ENCODE measurements at places on chromosomes 13 and 19. TPM values are rescaled to one million over a fixed set of nuclear protein-coding genes. Genes with fewer than 3 reads are reported as not detected.

DNA sequence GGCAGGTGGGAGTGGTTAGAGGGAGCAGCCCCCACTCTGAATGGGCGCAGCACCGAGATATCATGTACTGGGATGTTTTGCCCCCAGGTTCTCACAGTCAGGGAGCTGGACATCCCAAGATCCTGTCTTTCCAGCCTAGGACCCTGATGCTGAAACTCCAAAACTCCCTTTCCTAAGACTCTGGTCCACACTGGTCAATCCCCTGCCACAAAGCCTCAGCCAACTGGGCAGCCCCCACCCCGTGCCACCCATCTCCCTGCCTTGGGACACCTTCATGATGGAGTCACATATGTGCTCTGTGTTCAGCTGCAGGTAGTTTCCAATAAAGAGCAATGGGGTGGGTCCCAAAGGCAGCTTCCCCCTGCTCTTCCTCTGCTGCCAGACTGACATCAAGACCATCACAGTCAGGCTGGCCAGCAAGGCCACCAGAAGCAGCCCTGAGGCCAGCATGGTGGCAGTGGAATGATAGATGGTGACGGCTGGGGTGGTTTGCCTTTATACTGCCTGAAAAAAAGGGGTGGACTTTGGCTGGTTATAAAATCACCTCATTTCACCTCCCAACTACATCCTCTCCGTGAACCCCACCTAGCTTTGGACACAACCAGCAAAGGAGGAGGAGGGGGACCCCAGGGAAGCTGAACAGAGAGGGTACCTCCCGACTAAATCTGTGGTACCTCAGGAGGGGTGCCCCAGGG, 36.3 kb downstream of the CYP2B6 start:
- H3K27ac ChIP-seq: no peak overlapping the region
- no peak for DNase-seq
- no peaks in the 10 kb centered on the region for H3K36me3 ChIP-seq
- peaks cover 59% of the 10 kb centered on the region for H3K27me3 ChIP-seq
- no peak overlapping the region for H3K4me3 ChIP-seq

- H3K4me3 ChIP-seq: no peak overlapping the region
- H3K4me1 ChIP-seq: peaks cover 11% of the 10 kb centered on the region
- no peaks in the 10 kb centered on the region for H3K36me3 ChIP-seq
- H3K27ac ChIP-seq: peak overlapping the region; percentile 37
These were observed 395.9 kb downstream of the KCNRG start for GRCh38 chr13:50410921-50411746.

GRCh38 chr13:75713852-75714251, 77.7 kb downstream of the LMO7 start:
- H3K4me3 ChIP-seq: no peak overlapping the region
- H3K4me1 ChIP-seq: peaks cover 6% of the 10 kb centered on the region
- no peak for DNase-seq
- H3K27ac ChIP-seq: no peak overlapping the region
- no peaks in the 10 kb centered on the region for H3K27me3 ChIP-seq

The ZFP82 gene
- total RNA-seq: 5.0 TPM

The BLVRB gene
- total RNA-seq: 91.3 TPM

All from left ventricle myocardium inferior (tissue), 1 donor.